ENCODE measurements at places on chromosomes 11 and 22.
A peak's percentile ranks its signal among the peaks of the same experiment; 100 is the strongest.

DNA sequence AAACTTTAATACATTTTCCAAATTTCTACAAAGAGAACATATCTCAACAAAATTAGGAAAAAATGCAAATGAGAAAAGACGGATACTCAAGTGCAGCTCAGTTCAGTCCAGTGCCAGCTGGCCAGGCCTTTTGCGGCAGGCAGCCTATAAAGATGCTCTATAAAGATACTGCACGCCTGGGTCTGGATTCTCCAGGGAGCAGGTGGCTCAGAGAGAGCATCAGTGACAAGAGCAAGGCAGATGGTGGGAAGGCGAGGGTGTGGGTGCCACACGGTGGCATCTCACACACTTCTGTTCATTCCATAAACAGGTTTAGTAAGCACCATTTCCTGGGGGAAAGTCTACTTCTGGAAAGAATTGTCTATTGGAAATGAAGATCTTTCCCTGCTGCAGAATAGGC lies 18.1 kb upstream of the SCN3B start:
- no peak for DNase-seq

GRCh38 chr11:27215471-27216269 lies 147.3 kb downstream of the CCDC34 start:
- DNase-seq, result no peak

DNA sequence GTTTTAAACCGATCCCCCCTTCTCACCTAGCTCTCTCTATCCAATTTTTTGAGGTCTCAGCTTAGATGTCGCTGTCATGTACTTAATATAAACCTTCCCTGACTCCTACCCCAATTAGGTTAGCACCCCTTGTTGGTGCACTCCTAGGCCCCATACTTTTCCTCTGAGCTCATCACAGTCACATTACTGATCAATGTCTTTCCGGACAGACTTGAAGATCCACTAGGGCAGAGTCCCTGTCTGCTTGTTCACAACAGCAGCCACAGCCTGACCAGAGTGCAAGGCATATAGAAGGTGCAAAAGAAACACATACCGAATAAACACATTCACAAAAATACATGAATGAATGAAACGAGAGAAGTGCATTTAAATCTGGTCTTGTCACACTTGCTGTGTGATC lies 261.0 kb upstream of the NARS2 start:
- DNase-seq, result peak; percentile 20

DNA sequence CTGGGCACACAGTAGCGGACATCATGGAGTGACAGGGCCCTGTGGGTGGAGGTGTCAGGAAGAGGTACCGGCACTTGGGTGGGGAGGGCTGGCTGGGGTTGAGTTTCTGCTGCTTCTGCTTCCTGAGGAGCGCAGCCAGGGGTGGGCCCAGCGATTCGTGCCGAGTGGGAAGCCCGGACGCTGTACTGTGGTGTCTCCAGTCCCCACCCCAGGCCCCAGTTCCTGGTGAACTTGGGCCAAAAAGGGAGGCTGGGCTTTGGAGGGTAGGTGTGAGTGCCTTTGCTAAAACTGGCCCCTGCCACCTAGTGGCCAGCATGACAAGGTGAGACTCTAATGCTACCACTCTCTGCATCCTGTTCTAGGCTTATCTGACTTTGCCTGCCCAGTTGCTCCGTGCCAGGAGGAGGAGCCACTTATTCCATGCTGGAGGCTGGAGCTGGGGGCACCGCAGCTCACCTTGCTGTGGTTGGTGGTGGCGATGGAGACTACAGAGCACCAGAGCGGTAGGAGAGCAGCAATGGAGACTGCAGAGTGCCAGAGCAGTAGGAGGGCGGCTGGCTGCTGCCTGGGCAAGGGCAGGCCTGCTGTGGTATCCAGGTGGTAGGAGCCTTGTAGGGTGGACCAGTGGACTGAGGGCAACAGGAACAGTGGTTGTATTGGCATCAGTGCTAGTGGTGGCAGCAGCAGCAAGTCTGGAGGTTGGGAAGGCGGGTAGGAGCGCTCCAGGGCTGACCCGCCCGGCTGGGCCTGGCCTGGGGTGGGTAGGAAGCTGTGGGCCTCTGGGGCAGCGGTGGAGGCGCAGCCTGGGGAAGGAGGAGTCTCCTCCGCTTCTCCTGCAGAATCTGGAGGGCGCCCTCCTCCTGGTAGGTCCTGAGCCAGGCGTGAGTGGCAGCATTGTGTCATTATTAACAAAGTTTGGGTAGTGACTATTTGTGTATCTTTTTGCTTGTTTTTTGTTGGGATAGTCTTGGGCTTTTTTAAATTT lies 2.2 kb upstream of the RFPL2 start:
- peak; percentile 48 for DNase-seq

DNA sequence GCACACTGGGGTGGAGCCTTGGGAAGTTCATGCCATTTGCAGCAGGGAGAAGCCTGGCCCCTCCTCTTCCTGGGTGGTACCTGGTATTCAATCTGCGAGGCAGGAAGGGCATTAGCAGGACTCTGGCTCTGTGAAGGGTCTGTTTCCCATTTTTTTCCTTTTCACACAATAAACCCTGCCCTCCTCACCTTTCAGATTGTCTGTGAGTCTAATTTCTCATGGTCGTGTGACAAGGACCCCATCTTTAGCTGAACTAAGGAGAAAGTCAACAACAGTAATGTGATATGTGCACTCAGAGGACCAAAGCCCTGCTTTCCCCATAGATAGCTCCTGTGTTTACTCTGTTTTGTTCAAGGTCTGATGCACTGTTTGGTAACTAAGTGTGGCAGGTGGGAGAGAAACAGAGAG lies 26.6 kb upstream of the CASP4 start:
- no peak for DNase-seq

- peak; percentile 54 for DNase-seq
These were observed 615 bp downstream of the POLD4 start for GRCh38 chr11:67352546-67353316.

DNA sequence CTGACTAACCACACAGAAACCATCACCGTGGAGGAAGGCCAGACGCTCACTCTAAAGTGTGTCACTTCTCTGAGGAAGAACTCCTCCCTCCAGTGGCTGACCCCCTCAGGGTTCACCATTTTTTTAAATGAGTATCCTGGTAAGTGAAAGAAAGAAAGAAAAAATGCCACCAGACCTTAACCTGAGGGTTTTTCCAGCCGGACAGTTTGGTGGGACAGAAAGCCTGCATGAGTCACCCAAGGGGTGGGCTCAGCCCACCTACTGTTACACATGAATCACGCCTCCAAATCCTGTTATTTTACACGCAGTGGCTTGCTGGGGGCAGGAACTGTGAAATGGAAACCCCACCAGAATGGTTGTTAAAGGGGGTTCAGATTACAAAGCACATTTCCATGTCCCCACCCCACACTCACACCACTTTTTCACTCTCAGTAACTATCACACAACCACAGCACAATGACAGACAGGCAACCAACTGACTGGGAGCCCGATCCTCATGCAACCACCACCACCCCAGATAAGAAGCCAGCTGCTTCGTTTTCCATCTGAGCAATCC lies 11.9 kb downstream of the CRTAM start:
- DNase-seq, result no peak

DNA sequence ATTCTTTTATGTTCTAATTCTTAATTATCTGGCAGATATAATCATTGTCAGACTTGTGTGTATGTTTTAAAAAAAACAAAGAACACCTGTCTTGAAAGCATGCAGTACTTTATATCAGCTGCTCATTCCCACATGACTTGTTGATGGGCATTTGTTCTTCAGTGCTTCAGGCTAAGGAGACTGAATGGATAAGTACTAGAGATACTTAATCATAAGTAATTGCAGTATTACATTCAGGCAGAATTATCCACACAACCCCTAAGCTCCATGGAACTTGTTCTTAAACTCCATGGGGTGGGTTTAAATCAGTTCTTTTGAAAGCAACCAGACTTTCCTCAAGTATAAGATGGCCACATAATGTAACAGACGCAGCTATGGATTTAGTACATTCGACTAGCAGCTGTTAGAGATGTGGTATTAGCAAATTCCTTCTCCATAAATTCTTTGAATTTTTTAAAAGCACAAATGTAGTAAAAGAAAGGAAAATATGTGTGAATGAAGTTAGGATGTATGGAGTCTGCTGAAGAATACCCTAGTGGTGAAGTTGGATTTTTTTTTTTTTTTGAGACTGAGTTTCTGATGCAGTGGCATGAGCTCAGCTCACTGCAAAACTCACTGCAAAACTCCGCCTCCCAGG lies 3.0 kb downstream of the JAM3 start:
- no peak for DNase-seq

- DNase-seq, result no peak
These were observed 7.9 kb downstream of the C2CD3 start for GRCh38 chr11:74162681-74163467.

- DNase-seq, result no peak
These were observed 41.7 kb upstream of the PRDM11 start for GRCh38 chr11:45104790-45105084.

GRCh38 chr22:39150848-39151215 lies 1.6 kb downstream of the CBX7 start:
- peak; percentile 22 for DNase-seq

DNA sequence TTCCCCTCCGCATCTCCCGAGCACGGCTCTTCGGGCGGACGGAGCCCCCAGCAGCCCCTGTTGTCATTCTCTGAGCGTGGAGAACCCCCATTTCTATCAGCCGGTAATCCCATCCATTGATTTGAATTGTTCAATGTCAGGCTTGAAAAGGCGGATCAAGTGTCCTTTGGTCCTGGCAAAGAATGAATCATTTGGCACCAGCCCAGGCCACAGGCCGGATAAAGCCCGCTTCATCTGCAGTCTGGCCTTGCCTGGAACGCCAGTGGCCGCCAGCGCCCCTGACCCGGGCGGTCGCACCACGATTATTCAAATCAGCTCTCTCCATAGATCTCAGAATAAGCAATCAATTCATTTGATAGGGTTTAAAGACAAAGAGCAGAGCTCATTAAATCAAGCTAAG lies 188.9 kb downstream of the BRD1 start:
- peak; percentile 82 for DNase-seq

- DNase-seq, result peak; percentile 57
These were observed 15.1 kb upstream of the CYTH4 start for GRCh38 chr22:37267135-37267587.

DNA sequence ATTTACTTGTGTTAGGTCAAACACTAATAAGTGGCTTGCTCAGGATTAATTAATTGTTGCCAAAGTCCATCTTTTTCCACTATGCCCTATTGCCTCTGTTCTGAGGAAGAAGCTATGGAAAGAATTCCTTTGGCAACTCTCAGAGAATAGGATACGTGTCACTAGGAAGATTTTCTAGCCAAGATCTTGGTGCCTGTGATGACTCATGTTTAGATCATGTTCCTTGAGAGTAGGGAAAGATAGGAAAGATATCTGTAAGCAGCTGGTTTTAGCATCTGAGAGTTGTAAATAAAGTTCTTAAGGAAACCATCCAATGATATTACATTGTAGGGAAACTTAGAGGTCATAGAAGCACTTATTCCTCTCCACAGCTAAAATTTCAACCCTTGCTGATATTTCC lies 15.7 kb downstream of the SLN start:
- DNase-seq, result peak; percentile 99

GRCh38 chr11:94653561-94653960 lies 86.4 kb downstream of the PIWIL4 start:
- no peak for DNase-seq

GRCh38 chr11:12859872-12860657 lies 149.1 kb upstream of the RASSF10 start:
- no peak for DNase-seq

GRCh38 chr11:73412308-73412707 lies 36.1 kb downstream of the RELT start:
- peak; percentile 55 for DNase-seq

DNA sequence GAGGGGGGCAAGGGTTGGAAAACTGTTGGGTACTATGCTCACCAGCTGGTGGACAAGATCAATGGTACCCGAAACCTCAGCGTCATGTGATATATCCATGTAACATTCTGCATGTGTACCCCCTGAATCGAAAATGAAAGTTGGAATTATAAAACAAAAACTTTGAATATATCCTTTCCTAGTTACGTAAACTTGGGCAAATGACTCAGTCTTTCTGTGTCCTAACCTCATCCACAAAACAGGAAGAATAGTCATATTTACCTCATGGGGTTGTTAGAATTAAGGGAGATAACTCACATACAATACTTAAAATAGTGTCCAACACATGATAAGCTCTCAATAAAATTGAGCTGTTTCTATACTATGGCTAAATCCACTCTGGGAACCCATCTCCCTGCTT lies 620.1 kb upstream of the KIRREL3 start:
- DNase-seq, result no peak

DNA sequence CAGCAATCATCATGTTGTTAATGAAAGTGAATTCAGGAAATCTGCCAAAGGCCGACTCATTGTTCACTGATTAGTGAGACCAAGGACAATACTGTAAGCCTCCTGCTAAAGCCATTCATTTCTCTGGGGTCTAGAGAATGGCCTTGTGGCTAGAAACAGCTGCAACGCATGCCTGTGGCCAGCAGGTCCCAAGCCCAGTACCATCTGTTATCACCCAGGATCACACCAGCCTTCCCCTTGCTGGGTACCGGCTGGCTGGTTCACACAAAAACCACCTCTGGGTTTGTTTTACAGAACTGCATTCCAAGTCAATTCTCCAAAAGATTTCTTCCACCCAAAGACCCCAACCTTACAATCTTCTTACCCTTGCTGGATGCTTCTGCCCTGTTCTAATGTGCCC lies 1.1 kb downstream of the PLAAT5 start:
- peak; percentile 10 for DNase-seq

DNA sequence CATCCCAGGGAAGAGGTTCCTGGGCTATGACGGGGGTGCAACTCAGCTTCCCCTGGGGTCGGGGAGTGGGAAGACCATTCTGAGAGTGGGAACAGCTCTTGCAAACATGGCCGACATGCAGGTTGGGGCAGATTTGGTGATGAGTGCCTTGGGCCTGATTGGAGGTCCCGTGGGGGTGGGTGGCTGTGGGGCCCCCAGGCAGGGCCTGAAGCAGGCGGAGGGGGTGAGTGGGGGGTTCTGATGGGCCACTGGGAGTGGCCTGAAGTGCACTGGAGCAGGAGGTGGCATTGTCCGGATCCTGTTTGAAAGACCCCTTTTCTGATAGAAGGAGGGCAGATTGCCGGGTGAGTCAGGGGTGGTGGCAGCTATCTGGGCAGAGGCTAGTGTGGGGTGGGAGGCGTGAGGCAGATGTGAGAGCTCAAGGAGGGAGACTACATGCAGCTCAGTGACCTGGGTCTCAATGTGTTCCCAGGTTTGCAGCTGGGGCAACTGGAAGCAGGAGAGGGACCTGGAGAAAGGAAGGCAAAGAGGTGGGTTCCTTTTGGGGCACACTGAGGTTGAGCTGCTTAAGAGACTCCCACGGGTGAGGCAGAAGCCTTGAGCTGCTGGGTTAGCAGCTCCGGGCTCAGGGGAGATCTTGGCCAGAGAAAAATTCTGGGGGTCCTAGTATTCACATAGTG lies 15.1 kb downstream of the MYEOV start:
- no peak for DNase-seq

- DNase-seq, result peak; percentile 89
These were observed 8.8 kb upstream of the CASTOR1 start for GRCh38 chr22:30297991-30298701.

- no peak for DNase-seq
These were observed 361 bp downstream of the SRPRA start for GRCh38 chr11:126268361-126268707.

- no peak for DNase-seq
These were observed 2.4 kb downstream of the FUT4 start for GRCh38 chr11:94546162-94546470.
